ENCODE measurements at places on chromosomes 11 and 22.
A peak's percentile ranks its signal among the peaks of the same experiment; 100 is the strongest.

DNA sequence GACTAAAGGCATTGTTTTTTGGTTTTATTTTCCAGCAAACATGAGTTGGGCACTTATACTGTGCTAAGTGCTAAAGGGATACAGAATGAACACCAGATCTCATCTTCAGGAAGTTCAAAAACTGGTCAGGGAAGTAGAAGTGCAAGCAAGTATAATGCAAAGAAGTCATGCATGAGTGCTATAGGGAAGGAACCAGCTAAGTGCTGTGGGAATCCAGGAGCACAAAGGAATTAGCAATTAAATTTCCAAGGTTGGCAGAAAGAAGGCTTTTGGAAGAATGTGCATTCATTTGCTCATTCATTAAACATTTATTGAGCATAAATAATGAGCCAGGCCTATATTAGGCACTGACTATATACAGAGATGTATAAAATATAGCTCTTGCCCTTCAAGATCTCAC, 143.7 kb upstream of the ARHGAP42 start:
- DNase-seq = no peak

GRCh38 chr22:24006207-24006913, 1.1 kb upstream of the GSTT4 start:
- DNase-seq = no peak

DNA sequence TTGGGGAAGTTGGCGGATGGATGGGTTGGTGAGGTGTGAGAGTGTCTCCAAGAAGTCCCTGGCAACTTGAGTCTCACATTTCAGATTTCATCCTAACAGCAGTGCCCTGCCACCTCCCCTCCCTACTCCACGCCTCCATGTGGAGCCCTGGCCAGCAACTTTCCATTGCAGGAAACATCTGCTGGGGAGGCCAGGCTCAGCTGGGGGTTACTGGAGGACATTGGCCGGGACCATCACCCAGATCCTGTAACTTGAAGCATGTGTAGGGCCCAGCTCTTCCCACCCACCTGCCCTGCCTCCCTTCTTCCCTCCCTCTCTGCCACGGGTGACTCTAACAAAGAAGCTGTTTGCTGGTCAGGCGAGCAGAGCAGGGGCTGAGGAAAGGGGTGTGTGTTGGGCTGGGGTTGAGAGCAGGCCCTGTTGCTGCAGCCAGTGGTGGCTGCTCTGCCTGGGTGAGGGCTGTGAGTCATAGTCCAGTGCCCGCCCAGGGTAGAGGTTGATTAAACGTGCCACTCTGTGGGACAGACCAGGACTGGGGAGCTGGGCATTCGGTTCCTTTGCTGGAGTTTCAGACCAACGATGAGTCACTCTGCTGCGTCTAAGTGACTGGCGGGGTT, 64.0 kb downstream of the SCN3B start:
- DNase-seq = no peak

DNA sequence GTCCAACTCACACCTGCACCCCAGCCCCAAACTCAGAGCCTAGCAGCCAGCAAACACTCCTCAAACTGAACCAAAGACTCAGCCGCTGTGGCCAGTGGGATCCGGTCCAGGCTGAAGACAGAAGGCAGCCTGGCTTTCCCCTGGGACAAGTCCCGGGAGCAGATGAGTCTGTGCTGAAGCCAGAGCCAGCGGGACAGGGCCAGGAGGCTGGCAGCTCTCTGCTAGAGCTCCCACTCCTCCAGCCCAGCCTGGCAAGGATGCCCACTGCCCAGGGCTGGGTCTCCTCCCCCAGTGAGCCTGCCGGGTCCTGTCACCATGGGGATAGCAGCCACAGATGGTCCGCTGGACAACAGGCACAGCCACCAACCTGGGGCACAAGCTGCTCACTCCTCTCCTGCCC, 42.9 kb upstream of the PRR5 start:
- DNase-seq = no peak

- no peak for DNase-seq
Observed at GRCh38 chr11:70383664-70384565, 14.4 kb upstream of the CTTN start.

- no peak for DNase-seq
Observed at GRCh38 chr11:120137611-120138521, at the start of gene TRIM29. TSS of gene TRIM29 (minus strand) at chr11:120138113. CDS start at chr11:120138031, 82 bp downstream.

DNA sequence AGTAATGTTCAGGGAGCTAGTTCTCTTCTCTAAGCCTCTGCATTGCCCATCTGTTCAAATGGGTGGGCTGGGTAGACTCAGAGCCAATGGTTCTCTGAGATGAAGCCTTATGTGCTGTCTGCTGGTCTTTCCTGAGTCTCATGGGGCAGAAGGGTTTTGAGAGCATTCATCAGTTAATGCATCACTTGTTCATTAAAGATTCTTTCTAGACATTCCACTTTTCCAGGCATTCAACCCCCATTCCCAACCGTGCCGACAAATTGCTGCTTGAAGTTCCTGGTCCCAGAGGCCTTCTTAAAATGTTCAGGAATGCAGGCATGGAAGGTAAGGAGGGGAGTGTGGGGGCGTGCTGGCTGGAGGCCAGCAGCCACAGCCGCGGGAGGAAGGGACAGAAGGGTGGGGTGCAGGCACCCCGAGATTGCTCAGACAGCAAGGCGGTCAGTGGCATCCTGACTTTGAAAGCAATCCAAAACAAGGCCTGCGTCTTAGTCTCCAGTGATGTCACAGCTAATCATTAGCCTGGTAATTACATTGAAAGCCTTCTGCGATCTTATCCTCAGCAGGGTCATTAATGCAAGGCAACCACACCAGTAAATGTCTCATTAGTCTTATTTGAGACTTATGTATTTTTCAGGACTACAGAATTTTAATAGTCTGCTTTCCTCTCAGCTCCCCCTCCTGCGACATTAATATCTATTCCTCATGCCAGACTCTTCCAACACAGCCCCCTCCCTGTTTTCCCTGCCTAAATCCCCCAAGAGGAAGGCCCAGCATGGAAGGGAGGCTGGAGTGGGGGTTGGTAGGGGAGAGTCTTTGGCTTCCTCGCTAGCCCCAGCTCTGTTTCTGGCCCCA, 328.8 kb downstream of the MIAT start:
- DNase-seq = no peak

DNA sequence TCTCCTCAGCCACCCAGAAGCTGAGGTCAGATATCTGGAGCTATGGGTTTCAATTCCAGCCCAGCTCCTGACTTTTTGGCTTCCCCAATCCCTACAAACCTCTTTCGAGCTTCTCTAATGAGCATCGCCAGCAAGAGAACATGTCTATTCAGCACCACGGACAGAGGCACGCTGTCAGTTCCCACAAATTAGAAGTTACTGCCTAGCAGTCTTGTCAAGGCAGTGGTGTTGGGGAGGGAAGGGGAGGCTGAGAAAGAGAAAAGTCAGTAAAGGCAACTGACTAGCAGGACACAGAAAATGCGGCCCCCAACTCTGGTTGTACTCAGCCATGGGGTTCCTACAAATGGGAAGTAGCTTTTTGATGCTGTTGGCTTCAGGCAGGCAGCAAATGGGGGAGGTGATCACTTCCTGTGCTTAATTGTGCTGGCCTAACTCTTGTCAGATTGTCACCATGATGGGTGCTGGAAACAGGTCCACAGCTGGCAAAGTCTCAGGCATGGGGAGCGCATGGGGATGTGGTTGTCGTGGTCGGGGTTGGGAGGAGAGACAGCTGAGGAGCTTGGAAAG, 205.9 kb downstream of the ST3GAL4 start:
- DNase-seq = no peak

- DNase-seq = no peak
Observed at GRCh38 chr22:29339381-29340235, 24.1 kb upstream of the RASL10A start.

DNA sequence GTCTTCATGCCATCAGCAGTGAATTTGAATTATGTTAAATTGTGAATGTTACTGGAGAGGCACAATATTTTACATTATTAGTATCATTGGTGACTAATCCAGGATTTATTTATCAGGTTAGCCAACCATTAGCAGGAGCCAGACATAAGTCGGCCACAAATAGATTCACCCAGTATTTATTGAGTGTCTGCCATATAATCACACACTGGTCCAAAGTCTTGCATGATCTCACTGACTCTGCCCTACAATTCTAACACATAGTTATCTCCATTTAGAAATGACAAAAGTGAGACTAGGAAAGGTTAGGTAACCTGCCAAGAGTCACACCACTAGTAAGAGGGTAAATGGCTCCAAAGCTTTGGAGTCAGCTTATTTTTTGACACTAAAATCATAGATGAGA, 179.6 kb downstream of the BLID start:
- DNase-seq = no peak

- no peak for DNase-seq
Observed at GRCh38 chr22:21816787-21817496, 50.5 kb downstream of the MAPK1 start.

GRCh38 chr11:79486242-79486984, 45.6 kb upstream of the TENM4 start:
- no peak for DNase-seq

DNA sequence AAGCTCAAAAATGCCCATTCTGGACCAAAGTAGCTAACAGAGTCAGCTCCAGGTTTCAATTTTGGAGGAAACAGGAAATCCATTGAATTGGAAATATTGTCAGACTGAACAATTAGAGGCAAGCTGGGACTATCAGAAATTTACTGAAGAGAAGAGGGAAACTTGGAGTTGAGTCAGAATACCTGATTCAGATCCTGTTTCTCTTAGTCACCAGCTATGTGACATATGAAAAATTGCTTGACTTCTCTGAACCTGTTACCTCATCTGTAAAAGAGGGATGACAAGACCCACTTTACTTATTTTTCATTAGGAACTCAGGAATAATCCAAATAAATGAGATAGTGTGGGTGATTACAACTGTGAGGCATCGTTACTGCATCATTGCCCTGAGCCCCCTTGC, 148.9 kb upstream of the CADM1 start:
- no peak for DNase-seq

DNA sequence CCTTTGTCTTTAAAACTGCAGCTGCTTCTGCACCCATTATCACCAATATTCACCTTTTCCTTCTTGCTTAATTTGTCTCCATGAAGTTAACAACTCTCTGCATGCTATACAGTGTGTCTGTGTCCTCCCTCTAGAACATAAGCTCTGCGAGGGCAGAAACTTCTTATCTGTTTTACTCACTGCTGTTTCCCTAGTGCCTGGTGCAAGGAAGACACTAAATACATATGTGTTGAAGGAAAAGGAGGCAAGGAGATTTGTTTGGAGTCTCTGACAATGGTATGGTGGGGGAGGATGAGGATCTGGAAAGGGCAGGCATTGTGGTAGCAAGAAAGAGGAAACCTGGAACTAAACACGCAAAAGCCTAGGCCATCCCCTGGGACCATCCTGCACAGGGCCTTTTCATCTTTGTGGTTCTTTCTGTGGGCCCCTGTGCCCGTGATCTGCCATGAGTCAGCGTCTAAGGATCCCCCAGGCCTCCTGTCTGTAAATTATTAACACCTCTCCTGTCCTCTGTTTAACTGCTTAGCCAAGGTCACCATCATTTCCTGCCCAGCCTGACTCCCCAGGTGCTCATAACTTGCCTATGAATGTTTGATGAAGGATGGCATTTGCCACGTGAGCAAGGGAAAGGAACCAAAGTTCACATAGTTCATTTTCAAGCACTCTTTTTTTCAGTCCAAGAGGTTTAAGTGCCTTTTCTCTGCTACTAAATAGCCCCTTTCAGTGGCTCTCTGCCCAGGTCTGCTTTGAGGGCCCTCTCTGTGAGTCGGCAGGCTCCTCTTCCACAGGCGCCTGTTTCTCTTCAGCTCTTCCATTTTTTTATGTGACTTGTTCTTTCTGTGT, 131.1 kb downstream of the RASSF10 start:
- no peak for DNase-seq

GRCh38 chr11:76918941-76919386, 58.2 kb downstream of the ACER3 start:
- DNase-seq = no peak

- DNase-seq = no peak
Observed at GRCh38 chr11:96316869-96317268, 26.1 kb downstream of the MAML2 start.

DNA sequence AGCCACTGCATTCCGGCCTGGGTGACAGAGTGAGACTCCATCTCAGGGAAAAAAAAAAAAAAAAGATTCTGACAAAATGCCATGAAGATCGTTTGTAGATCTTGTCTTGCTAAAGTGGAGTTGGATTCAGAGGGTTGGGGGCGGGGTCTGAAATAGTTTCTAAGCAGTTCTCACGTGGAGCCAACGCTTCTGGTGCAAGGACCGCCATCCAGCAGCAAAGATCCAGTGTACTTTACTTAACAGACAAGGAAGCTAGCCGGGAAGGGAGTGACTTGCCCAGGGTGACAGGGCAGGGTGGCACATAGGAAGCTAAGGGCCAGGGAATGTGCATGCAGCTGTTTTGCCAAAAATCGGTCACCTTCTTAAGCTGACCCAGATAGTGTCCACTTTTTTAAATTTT, 27.4 kb downstream of the APOL1 start:
- no peak for DNase-seq

DNA sequence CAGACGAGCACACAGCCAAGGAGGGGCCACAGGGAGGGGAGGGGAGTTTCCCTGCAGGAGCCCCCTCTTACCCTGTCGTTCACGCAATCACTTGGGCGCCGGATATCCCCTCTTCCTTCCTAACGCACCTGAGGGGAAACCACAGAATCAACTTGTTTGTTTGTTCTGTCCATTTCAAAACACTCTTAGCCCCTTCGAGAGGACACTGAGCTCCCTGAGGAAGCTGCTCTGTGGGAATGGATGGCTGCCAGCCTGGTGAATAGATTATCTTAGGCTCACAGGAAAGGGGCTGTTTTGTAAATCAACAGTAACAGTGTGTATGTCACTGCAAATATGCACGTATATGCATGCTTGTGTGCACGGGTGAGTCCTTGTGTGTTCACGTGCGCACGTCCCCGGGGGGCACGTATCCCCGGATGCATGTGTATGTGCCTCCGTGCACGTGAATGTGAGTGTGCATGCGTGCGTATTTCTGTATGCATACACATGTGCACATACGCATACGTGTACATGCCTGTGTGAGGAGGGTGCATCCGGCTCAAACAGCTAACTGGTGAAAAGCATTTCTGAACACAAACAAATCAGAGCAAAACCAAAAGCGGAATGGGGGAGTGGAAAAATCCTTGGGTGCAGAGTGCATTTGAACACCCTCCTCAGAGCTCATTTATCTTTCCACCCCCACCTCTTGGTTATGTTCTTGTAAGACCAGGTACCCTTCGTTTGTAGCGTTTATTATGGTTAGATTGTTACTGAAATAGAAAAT, 7.2 kb downstream of the ARSA start:
- DNase-seq = peak; percentile 14

GRCh38 chr11:48008951-48009270, 28.6 kb downstream of the PTPRJ start:
- no peak for DNase-seq

DNA sequence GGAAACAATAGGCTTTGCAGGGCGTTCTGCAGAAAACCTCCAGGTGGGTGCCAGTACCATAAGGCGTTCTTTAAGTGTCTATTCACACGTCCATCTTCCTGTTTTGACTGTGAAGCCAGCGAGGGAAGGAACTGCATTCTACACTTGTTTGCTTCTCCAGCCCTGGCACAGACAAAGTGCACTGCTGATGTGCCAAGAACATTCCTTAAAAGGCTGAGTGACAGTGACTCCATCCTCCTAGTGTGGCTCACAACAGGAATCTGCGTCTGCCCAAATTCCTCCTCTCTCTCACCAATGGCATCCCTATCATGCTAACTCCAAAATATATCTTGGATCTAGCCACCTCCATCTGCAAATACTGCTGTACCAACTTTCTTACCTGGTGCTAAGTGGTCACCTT, 407.4 kb upstream of the SYN3 start:
- DNase-seq = no peak

- no peak for DNase-seq
Observed at GRCh38 chr11:121029813-121030445, 6.0 kb downstream of the TBCEL start.

- no peak for DNase-seq
Observed at GRCh38 chr22:38335077-38335476, 17.8 kb upstream of the CSNK1E start.

All from stimulated activated CD4-positive, alpha-beta T cell treated with anti-CD3 and anti-CD28 coated beads, TNF-alpha, amount 100 ng/mL, for 4 hours (primary cell).